ENCODE measurements at places on chromosomes 2 and 18.

DNA sequence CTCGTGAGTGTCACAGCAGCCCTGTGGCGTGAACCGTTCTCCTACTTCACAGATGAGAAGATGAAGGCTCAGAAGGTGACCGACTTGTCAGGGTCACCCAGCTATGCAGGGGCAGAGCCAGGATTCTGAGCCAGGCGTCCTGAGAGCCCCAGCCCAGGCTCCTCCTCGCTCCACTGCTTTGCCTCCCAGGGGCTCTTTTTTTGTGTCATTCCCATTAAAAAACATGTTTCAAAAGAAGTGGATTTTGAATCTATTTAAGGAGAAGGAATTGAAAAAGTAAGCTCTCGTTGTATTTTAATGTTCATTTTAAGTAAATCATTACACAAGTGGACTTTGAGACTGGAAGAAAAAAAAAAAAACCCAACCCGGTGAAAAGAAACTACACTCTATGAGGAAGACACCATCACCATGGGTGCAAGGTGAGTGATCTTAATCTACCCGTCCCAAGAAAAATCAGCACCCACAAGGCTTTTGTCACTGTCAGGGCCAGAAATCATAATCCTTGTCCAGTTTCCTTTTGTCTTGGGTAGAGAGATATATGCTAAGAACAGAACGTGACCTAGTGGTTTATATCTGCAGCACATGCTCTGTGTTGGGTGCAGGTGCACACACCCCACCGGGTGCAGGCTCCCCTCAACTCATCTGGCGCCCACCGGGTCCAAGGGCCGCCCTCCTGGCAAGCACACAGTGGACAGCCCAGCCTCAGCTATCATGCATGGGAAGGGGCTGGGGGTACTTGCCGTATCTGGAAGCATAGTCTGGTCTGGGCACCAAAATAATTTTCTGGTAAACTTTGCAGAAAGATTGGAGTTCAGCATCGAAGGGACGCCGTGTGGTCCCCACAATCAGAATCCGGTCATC is 73.5 kb upstream of the ASB18 start:
- DNase-seq, result no peak

DNA sequence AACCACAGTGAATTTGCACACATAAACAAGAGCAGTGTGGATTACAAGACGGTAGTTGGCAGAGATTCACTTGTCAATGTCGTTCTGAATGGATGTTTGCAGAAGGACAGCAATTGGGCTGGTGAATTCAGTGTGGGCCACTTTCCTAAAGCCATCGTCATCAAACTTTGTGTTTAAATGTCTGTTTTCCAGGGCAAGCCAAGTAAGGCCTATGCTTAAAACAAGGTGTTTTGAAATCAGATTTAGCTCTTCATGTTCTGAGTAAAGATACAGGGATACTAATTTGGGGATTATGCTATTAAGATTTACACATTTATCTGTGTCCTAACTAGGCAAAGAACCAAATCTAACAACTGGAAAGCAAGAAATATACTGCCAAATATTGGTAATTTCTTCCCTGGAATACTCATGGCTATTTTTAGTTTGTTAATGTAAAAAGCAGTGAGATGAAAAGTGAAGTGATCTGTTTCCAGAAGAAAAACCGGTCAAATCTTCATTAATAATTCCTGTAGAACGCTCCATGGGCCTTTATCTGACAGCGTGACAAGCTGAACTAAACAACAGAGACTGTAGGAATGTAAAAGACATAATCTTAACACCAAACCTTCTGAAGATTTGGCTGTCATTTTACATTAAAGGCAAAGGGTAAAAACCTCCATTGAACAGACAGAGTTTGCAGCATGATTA is 175.7 kb downstream of the ICOS start:
- no peak for DNase-seq

DNA sequence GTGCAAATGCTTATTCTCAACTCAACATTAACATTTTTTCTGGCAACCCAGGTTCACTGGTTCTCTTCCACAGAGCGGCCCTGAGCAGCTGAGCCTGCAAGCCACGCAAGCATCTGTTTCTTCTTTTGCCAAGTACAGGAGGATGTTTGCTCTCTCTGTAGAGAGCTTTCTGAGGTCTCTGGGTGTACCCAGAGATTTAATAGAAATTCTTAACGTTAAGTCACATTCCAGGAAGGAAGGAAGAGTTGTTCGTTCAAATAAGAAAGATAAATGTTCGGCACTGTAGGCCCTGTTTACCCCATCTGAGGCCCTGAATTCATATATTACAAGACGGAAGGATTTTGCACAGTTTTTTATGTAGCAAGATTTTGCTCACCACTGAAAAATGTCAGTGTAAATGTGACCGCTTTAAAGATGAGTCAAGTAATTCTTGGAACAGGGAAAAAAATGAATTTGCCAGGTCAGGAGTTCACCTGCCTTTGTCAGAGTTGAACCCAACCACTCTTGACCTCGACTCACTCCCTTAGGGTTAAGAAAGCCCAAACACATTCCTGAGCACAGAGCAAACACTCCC is 30.1 kb downstream of the KCTD18 start:
- DNase-seq, result no peak

DNA sequence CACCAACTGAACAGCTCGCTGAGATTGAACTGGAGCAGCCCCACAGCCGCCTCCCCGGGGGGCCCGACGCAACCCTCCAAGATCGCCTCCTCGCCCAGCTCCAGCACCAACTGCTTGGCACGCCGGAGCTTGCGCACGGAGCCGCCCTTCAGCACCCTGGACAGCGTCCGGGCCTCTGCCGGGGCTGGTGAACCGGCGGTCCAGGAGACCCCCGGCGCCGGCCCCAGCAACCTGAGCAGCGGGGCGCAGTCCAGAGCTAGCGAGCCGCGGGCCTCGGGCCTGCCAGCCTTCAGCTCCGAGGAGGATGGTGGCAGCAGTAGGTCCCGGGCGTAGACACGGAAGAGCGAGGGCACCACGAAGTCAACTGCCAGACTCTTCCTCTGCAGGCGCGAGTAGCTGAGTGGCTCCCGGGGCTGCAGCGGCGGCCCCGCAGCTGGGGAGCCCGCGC is 1.2 kb downstream of the ALK start:
- DNase-seq, result no peak

DNA sequence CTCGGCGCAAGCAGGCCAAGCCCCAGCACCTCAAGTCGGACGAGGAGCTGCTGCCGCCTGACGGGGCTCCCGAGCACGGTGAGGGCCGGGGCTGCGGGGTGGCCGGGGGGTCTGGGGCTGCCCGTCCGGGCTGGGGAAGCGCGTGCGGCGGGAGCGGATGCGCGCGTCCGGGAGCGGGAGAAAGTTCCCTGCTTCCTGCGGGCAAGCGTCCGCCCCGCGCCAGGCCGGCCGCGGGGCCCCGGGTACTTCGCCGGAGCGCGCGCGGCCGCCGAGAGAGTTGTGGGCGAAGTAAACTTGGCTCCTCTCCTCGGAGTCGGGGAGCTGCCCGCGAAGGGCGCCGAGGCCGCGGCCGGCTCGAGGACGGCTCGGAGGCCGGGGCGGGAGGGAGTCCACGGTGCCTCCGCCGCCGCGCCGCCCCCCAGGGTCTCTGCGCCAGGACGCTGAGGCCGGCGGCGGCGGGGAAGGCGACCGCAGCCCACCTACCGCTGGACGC is 707 bp downstream of the SALL3 start:
- no peak for DNase-seq

- no peak for DNase-seq
Measured at GRCh38 chr2:10135296-10136089, 13.0 kb downstream of the RRM2 start.

DNA sequence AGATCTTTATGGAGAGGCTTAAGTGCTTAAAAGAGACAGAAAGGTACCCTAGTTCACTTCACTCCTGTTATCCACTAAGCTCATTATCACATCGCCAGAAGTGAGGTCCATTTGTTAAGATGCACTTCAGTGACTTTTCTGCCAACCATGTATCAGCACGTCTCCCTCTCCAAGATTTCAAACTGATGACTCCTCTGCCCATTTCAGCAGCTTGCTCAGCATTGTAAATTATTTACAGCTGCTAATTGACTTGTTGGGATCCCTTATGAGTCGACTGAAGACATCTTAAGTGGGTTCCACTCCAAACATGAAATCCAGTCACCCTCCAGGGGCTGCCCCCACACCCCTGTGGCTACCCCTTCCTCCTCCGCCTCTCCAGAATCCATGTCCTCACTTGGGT is 37.3 kb downstream of the DIPK1C start:
- no peak for DNase-seq

GRCh38 chr2:196887431-196887830 is 39.1 kb downstream of the PGAP1 start:
- no peak for DNase-seq

DNA sequence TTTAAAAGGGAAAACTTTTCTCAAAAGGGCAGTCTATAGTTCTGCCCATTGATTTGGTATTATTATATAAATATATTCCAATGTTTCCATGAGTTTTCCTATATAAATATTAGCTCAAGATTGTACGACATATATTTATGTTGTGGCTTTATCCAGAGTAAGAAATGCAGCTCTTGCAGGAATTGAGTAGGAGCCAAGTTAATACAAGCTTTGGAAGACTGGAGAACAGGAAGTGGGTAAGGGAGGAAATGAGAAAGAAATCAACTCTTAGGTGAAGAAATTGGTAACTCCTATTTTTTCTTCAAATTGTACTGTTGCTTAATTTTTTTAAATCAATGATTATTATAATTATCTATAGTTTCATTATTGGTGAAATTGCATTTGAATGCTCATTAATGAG is 105.4 kb upstream of the FAM117B start:
- DNase-seq, result no peak

DNA sequence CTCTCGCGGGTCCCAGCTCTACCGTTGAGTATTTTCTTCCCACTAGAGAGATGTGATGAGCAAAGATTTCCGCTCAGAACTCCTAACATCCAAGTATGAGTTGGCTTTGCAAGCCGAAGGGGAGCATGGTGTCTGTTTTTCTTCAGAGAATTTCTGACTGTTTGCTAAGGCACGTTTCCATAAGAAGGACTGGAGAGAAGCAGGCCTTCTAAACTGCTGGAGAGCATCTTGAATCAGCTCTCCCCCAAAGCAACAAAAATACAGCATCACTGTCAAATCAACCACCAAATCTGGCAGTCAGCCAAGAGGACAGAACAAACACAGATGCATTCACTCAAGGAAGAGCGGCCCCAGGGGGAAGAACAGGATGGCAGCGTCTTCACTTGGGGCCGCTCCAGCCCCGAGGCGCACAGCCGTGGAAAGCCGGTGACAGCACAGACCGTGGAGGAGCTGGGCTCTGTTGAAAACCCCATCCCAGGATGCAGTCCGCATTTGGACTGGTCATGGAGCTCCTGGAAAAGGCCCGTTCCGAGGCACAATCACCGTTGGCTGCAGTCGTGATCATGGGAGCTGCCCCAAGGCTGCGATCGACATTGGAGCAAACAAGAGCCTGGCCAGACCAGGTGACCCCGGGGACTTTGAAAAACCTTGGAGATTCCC is 101.4 kb downstream of the NFATC1 start:
- no peak for DNase-seq

DNA sequence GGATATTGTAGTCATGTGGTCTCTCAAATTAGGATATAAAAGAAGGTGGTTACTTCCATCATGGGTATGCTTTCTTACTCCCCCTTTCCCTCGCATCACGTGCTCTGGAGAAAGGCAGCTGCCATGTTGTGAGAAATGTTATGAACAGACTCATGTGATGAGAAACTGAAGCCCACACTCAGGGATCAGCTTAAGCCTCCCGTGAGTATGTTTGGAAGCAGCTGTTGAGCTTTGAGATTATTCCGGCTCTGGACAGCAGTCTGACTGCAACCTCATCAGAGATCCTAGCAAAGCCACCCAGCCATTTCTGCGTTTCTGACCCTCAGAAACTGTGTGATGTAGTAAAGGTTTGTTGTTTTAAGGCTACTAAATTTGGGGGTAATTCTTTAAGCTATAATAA is 700.1 kb downstream of the ADCYAP1 start:
- no peak for DNase-seq

DNA sequence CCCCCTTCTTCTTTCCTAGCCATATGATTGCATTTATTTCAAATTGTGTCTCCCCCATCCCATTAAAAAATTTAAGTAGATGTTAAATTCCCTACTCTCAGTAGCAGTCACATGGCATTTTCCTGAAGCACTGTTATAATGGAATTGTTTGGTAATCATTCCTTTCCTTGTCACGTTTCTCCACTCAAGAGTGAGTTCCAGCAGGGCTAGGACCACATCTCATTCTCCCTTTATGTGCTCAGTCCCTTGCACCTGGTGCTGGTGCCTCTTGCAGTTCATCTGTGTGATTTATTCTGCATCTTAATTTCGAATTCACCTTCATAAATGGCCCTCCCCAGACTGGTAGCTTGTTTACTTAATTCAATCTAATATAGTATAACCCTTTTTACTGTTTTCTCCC is 70.3 kb upstream of the NOSTRIN start:
- no peak for DNase-seq

- DNase-seq, result no peak
Measured at GRCh38 chr2:101272045-101272784, 19.5 kb downstream of the CNOT11 start.

- DNase-seq, result no peak
Measured at GRCh38 chr2:46909771-46910419, 5.7 kb downstream of the MCFD2 start.

- no peak for DNase-seq
Measured at GRCh38 chr2:160375802-160376469, 117.7 kb downstream of the RBMS1 start.

DNA sequence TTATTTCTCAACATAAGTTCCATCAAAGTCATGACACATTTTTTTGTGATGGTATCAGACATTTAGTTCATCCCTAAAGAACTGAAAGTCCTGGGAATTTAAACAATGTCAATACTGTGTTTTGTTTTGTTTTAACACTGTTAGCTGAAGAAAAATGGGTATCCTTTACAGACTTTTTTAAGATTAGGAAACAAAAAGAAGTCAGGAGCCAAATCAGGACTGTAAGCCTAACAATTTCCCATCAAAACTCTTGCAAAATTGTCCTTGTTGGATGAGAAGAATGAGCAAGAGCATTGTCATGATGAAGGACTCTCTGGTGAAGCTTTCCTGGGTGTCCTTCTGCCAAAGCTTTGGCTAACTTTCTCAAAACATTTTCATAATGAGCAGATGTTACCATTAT is 69.4 kb downstream of the SRD5A2 start:
- no peak for DNase-seq

GRCh38 chr2:102698369-102699111 is 63.3 kb upstream of the TMEM182 start:
- DNase-seq, result no peak

- no peak for DNase-seq
Measured at GRCh38 chr2:226256709-226257376, 542.8 kb downstream of the IRS1 start.

GRCh38 chr18:36744261-36744876 is 84.4 kb downstream of the TPGS2 start:
- no peak for DNase-seq

- DNase-seq, result no peak
Measured at GRCh38 chr2:200471928-200472645, 37.8 kb downstream of the KCTD18 start.

Data from T-helper 22 cell (primary cell).